ENCODE measurements at places on chromosomes 3 and 15.
A peak's percentile ranks its signal among the peaks of the same experiment; 100 is the strongest.

- no peak for DNase-seq
These were observed 556.7 kb downstream of the FGF12 start for GRCh38 chr3:192170659-192171058.

GRCh38 chr15:66674756-66675155, 27.3 kb upstream of the SMAD6 start:
- DNase-seq: no peak

DNA sequence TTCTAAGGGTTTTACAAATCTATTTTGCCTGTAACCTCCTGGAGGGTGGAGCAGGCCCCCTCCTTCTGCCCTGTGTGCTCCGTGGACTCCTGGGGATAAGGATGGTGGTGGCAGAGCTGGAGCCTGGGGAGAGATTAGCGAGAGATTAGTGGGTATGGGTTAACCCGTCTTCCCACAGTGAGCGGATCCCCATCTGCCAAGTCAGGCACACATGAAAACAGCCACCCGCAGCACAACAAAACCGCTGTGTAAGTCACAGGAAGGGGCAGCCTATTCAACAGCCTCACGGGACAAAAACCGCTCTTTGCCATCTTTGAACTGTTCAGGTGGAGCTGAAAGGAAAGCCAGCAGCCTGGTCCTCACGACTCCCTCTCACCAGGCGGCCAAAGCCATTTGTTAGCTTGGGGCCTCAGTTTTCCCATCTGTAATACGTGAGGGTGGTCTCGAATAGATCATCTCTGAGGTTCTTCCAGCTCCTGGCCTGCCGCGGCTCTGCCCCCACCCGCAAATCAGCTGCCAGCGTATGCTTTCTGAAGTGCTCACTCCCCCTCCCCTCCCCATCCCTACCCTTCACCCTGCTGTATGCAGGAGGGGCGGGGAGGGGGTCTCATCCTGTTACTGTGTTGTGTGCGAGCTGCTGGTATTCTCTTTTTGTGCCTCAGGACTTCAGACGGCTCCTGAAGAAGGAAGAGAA, 43.6 kb downstream of the PDIA5 start:
- DNase-seq: peak; percentile 14

- DNase-seq: no peak
These were observed 50.9 kb downstream of the HCN4 start for GRCh38 chr15:73317651-73318462.

GRCh38 chr3:177338697-177339219, 141.5 kb upstream of the TBL1XR1 start:
- no peak for DNase-seq

- DNase-seq: no peak
These were observed at the start of gene TRPM1 for GRCh38 chr15:31101262-31102038. Gene TRPM1 (minus strand): TSS chr15:31101725. CDS start chr15:31081355, 20,370 bp downstream.

GRCh38 chr3:115077501-115078250, 69.4 kb downstream of the ZBTB20 start:
- no peak for DNase-seq

DNA sequence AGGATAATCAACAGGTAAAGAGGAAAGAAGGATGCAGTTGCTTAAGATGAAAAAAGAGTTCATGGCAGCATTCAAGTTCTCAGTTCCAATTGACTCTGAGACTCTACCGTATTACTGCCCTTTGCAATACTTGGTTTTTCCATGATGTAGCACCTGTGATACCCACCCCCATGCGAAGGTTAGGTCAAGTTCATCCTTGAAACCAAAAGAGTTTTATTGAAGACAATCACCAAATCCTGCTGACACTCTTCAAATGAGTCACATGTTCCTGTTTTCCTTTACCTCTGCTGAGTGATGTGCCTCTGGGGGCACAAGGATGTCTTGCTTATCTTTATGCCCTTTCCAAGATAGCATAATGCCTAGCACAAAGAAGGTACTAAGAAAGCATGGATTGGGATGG, 111.3 kb upstream of the SLC7A14 start:
- no peak for DNase-seq

DNA sequence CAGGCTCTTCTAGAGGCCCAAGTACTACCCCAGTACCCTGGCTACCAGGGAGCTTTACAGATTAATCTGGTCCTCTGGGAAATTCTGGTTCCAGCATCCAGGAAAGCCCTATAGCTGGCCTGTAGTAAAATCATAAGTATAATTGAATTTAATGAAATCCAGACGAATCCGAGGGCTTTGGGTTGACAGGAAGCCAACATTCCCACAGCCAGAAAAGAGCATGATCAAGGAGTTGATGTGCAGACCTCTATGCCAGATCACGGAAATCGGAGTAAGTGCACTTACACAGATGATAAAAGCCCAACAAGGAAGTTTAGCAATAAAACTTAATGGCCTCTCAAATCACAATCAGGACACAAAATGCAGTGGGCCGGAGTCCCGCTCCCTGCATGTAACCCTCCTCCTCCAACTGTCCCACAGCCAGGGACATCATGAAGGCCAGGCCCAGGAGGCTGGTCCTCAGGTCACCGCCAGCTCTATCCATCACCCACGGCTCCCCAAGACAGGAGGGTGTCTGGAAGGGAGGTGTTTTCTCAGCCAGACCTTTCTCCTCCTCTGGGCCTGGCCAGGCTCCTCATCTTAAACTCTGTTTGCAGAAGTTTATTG, 62.8 kb upstream of the SEC22A start:
- DNase-seq: no peak

GRCh38 chr15:67835297-67836133, 4.3 kb downstream of the RNU6-1 start:
- DNase-seq: no peak

DNA sequence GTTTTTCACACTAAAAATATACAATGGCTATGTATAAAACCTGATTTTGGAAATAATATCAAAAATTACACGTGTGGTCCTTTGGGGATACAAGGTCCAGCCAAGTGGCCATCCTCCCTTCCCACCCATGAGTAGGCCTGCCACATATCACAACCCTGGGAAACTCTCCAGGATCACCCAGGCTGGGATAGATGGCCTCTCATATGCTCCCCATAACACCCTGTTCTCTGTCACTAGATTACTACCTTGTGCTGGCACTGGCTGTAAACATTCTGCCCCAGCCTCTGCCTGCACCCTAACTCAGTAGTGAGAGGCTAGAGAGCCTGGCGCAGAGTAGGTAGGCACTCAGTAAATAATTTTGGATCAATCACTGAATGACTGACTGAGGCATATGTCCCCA, 52.1 kb downstream of the CLDN18 start:
- no peak for DNase-seq

- DNase-seq: no peak
These were observed 117.8 kb downstream of the WNT5A start for GRCh38 chr3:55369141-55369847.

GRCh38 chr15:77817434-77817833, 184.7 kb upstream of the LINGO1 start:
- DNase-seq: no peak

DNA sequence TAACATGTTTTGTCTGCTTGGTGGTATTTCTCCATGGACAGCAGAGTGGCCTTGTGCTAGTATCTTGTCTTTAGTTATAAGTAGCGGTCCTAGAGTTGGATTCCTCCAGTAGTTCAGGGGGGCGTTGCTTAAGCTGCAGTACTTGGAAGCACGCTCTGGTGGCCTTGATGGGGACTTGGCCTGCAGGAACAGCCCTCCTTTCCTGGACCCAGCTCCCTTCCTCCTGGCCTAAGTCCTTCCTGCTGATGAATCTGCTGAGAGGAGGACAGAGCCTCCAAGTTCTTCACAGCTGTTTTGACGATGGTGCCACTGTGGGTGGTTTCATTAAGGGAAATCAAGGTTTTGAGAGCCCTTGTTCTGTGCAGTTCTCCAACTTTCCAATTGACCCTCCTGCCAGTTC, 38.6 kb upstream of the SEC22A start:
- DNase-seq: no peak

DNA sequence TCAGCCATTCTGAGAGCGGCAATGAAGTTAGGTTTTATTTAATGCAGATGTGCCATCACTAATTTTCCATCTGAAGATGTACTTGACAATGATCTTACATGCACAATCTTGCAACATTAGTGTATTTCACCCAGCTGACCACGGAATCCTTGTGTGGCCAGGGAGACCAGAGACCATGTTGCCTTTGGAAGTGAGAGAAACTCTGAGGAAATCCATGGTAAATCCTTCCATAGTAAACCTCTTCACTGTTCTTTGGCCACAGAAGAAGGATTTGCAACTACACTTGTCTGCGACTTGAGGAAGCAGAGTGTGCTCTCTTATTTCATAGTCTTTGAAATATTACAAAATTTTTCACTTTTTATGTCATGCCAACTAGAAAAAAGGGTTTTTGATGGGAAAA, 128.4 kb upstream of the IGSF10 start:
- no peak for DNase-seq

GRCh38 chr15:39881790-39882189, 38.3 kb downstream of the GPR176 start:
- DNase-seq: no peak

GRCh38 chr3:83035704-83036010, 1274.2 kb upstream of the GBE1 start:
- no peak for DNase-seq

GRCh38 chr3:76345878-76346277, 560.5 kb upstream of the ZNF717 start:
- no peak for DNase-seq

DNA sequence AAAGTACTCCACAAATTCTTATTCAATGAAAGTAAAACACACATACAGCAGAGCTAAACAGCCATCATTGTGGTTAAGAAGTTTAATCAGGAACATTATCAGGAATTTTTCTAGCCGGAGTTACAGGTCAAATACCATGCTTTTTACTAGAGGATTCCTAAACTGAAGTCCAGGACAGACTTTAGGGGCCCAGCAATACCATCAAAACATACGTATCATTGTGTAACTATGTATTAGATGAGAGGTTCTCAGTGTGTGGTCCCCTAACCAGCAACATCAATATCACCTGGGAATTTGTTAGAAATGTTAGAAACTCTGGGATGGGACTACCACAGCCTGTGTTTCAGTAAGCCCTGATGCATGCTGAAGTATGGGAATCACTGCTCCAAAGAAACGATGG, 404.2 kb upstream of the IL12A start:
- DNase-seq: no peak

DNA sequence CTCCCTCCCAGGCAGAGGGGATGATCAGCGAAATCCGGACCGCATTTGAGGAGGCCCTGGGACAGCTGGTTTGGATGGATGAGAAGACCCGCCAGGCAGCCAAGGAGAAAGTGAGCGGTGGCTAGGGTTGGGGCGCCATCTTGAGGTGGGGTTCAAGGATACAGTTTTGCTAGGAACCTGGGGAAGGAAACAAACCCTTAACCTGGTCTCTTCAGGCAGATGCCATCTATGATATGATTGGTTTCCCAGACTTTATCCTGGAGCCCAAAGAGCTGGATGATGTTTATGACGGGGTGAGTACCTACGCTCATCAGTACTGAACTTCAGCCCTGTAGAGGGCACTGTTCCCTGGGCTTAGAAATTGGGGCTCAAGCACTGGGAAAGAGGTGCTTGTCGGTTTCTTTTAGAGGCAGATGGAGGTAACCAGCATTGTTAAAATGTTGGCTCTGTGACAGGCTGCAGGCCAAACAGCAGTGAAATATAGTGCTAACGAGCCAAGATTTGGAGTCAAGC, 9.6 kb upstream of the PSMD2 start:
- peak; percentile 6 for DNase-seq

DNA sequence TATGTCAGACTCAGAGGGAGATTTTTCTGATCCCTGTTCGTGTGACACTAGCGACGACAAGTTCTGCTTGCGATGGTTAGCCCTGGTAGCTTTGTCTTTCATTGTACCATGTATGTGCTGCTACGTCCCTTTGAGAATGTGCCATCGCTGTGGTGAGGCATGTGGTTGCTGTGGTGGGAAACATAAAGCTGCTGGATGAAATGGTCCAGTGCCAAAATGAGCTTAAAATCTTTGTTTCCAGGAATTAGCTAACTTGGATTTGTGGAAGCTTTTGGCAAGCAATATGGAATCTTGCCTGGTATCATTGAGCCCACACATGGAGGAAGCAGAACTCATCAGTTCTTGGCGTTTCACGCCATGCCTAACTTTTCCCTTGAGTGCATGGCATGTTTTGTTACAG, 98.8 kb downstream of the SPRED1 start:
- no peak for DNase-seq

DNA sequence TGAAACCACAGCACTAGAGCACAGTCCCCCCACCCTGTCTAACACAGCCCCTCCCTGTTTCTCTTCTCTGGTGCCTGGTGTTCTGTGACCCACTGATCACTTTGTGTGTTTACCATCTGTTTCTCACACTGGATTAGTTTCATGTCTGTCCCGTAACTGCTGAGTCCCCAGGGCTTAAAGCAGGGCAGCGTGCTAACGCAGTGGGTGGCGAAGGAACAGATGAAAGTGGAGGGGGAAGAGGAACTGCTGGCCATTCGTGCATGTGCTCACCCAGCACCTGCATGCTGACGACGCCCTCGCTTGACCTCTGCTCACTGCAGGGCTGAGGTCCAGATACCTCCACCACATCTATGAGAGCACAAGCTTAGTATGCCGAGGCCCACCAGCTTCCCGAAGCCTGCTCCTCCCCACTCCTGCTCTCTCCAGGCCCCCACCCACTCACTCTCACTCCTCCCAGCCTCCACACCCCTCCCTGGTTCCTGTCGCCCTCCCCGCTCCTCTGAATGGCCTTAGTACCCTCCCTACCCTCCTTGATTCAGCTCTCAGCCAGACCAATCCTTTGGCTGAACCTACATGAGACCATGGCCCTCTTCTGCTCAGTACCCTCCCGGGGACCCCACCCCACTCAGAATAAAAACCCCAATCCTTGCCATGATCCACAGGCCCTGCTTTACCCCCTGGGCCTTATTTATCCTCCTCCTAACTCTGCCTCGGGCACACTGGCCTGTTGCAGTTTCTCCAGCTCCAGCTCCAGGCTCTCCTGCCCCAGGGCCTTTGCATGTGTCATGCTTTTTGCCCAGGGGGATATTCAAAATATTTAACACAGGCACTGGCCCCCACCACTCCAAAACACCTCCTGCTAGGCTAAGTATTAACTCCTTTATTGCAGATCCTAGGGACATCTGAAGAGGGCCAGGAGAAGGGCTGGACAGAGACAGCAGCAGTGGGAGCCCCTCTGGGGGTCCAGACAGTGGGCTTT, 15.1 kb upstream of the IQSEC1 start:
- DNase-seq: no peak

DNA sequence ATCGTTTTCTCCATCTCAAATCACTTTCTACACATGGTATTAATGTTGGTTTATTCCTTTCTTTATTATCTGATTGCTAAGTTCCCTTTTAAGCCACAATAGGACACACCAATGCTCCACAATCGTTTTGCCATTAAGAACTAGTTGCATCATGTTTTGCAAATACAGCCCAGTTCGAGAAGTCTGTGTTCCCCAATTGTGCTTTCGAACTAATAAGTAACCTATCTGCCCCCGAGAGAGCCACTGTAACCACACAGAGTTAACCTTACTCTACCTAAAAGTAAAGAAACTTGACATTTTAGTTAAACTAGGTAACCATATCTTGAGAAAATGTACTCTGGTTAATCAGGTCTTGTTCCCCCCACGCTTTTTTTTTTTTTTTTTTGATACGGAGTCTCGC, 39.1 kb downstream of the MAGI1 start:
- no peak for DNase-seq

DNA sequence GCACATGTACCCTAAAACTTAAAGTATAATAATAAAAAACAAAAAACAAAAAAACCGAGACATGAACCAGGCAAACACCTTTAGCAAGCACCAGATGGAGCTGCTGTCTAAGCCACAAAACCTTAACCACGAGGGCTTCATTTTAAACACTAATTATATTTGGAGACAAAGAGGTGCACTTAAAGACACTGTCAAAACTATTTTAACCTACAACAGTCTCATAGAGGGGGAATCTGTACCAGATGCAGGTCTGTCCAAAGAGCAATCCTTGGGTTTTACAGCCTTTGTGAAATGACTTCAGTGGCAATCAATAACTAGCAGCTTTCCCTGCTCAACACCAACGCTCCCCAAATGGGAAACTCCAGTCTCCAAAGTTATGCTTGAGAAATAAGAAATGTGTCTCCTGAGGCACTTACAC, 115.7 kb upstream of the TSPAN3 start:
- no peak for DNase-seq

All from NCI-H1417 treated with DMSO at 0.1 percent for 48 hours (cell line).